HuH-7.5 (cell line): ENCODE measurements at places on chromosomes 3 and 15.

DNA sequence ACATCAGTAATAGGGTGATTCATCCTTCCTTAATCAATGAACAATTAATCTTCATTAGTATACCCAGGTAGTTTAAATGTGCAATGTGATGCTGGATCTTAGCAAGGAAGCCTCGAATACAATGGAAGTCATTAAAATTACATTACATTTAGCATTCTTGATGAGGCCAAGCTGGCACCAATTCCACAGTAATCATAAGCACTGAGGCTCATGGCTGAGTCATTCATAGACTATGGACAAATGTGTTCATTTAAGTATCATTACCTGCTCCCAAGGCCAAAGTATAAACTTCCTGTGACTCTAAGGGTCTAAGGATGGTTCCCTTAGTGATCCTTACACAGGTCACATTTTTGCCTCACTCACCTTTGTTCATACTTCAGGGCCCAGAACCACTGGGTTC is 266.4 kb upstream of the CDIN1 start:
- DNase-seq = no peak

DNA sequence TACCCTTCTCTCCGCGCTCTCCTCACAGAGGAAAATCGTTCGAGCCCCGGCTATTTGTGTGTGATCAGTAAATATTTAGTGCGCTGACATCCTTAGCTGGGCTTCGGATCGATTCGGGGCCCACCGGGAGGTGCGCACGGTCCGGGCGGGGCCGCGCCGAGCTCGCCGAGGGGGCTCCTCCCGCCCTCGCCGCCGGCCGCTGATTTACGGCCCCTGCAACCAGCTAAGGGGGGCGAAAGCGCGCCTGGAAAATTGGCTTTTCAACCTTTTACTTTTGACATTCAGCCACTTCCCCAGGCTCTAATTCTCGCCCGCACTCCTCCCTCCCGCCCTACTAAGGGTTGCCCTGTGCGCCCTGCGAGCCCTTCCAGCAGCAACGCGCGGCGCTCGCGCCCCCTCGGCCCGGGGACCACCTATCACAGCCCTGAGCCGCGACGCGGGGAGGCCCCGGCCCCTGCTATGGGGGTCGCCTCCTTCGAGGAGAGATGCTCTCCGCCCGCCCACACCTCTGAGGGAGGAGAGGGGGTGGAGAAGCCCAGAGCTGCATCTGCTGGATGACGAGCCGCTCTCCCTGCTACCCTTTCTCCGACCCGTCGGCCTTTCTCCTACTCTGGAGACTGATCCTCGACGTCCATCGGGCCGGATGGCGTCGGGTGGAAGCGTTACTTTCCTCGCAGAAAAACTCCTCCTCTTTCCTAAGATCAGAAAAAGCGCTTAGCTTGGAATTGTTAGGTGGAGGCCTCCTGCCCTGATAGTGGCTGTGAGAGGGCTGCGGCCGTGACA is 7.8 kb upstream of the NR2F2 start:
- no peak for DNase-seq

- no peak for DNase-seq
Observed at GRCh38 chr3:70531063-70531657, 218.7 kb upstream of the MDFIC2 start.

GRCh38 chr3:61780016-61780415 is 218.6 kb downstream of the PTPRG start:
- no peak for DNase-seq

GRCh38 chr15:96344706-96345559 is 14.4 kb downstream of the NR2F2 start:
- DNase-seq = no peak

GRCh38 chr3:141471160-141471559 is 15.7 kb upstream of the RASA2 start:
- no peak for DNase-seq

GRCh38 chr3:48739955-48740823 is 23.2 kb upstream of the IP6K2 start:
- peak; percentile 95 for DNase-seq

DNA sequence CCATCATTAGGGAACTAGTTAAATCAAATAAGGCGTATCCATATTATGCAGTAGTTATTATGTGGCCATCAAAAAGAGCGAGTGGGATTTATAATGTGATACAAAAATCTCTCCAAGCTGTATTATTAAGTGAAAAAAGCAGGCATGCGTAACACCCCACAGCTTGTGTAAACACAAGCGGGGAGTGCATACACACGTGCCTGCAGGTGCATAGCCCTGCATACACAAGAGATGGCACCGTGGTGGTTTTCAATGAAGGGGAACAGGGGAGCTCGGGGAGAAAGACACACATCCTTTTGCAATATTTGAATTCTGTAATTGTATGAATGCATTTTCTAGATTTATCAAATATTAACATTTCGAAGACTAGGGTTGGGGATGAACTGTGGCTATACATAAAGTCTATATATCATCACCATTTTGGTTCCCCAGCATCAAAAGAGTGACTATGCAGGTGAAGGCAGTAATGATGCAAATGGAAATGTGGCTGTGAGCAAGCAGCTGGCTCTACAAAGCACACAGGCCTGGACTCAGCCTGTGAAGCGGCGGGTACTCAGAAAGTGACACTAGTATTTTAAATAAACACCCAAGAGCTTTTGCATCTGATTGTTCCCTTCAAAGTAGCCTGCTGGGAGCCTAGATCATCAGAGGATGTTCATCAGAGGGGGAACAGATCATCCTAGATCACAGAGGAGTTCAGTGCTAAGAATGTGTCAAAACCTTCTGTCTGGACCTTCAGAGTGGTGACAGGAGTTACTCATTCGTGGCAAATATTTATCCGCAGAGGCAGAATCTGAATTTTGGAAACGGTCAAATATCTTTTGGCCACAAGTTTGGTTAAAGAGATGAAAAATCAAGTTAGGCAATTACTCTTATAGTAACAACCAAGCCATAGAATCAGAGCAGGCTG is 9.4 kb upstream of the KIF7 start:
- DNase-seq = no peak

- no peak for DNase-seq
Observed at GRCh38 chr3:78741066-78741645, 1026.6 kb downstream of the ROBO1 start.

- no peak for DNase-seq
Observed at GRCh38 chr3:105343991-105344390, 22.7 kb upstream of the ALCAM start.

DNA sequence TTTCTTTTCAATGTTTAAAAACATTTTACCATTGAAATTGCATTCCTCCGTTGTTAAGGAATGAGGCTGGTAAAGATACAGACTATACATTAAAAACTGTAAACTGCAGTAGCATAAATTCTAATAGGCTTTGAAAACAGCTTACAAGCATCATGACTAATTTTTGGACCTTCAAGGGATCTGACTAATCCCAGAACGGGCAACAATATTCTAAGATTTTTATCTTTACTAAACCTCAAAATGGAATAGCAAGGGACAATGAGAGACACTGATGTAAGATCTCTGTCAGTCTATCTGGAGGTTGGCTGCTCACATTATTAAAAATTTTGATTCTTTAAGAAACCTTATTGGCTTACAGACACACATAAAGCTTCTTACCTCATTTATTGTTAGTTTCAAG is 74.7 kb downstream of the BTD start:
- no peak for DNase-seq

DNA sequence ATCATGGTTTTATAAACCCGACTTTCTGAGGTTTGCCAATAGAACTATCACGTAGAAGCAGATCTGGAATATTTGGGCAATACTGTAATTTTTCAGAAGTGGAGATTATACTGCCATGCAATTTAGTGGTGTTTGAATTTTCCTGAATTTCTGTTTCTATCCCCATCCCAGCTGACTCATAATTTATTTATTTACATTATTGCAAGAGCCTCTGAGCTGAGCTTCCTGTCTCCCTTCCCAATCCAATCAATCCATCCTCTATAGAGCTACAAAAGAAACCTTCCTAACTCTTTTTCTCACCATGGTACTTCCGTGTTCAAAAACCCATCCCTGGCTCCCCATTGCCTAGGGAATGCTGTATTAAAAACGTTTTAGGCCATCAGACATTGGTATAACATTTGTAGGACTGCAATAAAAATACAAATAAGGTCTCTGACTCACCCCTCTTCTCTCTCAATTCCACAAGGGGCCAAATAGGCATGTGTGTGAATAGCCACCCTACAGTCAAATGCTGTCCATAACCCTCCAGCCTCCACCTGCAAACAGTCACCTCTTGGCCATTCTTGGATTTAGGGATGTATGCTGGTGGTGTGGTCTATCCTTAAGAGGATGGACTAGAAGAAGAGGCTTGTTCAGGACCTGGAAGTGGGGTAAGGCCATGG is 190.7 kb downstream of the CD47 start:
- no peak for DNase-seq

GRCh38 chr3:10743366-10744097 is 72.5 kb upstream of the SLC6A11 start:
- no peak for DNase-seq

DNA sequence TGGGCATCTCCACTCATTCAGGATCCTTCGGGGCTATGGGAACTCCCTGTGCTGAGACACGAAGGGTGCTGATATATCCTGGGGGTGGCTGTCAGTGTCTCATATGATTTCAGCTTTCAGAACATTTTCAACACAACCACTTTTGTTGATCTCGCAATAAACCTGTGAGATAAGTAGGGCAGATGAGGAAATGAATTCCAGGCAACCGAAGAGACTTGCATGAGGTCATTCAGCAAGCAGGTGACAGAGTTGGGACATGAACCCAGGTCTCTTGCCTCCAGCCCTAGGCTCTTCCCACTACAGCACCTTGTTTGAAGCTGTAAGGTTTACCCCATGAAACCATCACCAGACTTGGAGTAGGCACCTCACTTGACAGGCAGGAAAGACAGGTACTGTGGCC is 16.6 kb downstream of the DUOX1 start:
- no peak for DNase-seq

GRCh38 chr3:24435584-24435983 is 59.1 kb downstream of the THRB start:
- DNase-seq = no peak

DNA sequence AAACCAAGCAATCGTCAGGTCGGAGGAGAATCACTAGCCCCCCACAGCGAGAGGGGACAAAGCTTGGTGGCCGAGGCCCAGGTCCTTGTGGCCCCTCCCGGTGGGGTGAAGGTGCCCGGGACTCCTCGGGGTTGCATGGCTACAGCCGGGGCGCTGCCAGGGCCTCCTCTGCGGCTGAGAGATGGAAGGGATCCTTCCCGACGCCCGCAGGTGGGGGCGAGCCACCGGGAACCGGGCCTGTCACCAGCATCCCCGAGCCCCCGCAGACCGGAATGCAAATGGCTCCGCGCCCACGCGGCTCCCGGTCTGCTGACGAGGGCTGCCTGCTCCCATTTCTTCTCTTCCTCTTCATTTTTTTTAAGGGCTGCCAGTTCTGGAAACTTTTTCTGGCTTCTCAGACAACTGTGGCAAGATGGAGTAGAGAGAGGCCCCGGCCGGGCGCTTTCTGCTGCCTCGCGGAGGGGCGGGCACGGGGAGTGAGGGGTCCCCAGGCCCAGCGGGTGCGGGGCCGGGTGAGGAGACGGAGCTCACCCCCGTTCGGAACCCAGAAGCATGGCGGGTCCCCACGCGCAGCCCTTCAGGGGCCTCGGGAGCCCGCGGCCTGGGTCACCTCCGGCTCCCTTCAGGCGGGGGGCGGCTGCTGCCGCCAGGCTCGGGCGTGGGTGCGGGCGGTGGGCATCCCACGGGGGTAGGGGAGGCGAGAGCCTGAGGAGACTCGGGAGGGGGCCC is 27.5 kb downstream of the MELTF start:
- peak; percentile 47 for DNase-seq

- DNase-seq = no peak
Observed at GRCh38 chr3:171462224-171462623, 2.0 kb upstream of the TNIK start.

DNA sequence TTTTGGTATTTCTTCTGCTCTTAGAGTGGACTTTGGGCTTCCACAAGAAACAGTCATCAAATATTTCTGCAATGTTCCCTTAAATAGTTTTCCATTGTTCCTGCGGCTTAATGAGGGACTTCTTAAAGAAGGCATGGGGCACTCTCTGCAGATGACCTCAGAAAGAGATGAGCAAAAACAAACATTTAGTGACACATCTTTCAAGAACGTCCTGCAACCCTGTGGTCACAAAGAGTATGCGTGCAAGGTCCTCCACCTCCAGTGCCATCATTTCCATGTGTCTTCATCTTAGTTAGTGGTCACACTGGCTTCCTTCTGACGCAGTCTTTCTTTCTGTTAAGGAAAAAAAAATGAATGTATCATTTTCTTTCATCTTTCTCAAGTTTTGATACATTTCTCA is 56.2 kb downstream of the GREM1 start:
- DNase-seq = no peak

- no peak for DNase-seq
Observed at GRCh38 chr3:197327701-197328100, 29.3 kb upstream of the DLG1 start.

DNA sequence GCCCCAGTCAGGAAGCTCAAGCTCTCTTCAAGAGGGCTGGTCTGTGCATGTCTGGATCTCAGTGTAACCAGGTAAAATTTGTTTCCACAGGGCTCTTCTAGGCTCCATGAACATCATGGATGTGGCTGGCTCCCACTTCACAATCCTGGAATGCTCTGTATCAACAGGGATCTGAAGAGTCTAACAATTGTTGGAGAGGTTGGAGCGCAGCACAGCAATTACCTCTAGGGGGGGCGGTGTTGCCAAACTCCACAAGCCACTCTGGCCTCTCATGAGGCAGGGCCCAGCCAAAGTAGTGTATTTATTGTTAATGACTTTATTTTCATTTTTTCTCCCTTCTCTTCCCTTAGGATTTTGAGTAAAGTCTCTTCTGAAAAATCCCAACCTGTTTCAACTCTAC is 6.1 kb upstream of the EIF2B5 start:
- no peak for DNase-seq

DNA sequence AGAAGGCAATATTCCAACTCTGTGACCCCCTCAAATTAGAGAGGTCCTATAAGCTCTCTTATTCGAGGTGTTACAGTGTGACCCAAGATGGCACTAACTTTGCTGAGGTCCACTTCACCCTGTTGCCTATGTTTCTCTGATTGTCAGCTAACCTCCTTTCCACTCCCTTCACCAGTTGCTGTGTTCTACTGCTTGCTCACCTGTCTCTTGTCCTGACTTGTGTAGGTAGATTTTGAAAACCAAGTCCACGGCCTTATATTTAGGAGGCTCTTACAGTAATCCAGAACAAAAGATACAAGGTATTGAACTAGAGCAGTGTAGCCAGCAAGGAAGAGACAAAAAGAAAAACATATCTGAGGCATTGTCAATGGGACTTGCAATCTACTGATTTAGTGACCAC is 20.1 kb upstream of the GSK3B start:
- DNase-seq = no peak
